ENCODE measurements at places on chromosomes 6 and 20.

GRCh38 chr6:30157581-30157980 is 3.4 kb downstream of the TRIM10 start:
- DNase-seq: no peak

DNA sequence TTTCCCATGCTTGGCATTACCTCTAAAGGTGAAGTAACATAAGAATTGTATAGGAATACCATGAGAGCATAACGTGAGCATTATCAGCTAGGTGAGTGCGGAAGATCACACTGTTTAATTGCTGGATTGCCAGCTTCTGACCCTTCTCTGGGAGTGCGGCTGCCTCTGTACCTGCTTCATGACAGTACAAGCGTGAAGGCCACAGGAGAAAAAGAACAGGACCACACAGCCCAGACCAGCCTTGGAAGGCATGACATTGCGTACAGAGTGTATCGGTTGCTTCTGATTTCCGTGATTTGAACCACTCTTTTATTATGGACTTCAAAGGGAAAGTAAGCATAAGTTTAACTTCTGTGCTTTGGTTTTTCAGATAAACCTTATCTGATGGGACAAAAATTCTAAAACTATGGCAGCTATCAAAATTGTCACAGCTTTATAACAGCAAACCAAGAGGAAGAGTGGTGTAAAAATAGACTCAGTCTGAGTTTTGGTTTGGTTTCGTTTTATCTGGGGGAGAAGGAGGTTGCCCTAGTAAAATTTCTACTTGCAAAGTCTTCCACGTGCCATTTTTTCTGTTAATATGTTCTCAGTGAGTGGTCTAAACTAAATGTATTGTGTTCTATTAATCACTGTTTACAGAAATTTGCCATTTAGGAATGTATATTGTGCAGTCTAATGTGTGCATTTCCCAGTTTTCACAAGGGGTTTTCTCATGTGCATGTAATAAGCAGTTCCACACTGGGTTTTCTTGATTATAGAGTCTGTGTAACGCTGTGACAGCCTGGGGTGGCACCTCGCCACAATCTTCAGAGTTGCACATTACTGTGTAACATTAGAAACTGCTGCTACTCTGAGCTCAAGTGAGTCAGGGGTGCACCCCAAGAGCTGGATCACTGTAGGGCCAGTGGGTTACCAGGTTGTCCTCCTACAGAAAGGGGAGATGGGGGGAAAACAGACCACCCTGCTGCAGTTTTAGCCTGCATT is 97.3 kb downstream of the RPP40 start:
- DNase-seq: no peak

DNA sequence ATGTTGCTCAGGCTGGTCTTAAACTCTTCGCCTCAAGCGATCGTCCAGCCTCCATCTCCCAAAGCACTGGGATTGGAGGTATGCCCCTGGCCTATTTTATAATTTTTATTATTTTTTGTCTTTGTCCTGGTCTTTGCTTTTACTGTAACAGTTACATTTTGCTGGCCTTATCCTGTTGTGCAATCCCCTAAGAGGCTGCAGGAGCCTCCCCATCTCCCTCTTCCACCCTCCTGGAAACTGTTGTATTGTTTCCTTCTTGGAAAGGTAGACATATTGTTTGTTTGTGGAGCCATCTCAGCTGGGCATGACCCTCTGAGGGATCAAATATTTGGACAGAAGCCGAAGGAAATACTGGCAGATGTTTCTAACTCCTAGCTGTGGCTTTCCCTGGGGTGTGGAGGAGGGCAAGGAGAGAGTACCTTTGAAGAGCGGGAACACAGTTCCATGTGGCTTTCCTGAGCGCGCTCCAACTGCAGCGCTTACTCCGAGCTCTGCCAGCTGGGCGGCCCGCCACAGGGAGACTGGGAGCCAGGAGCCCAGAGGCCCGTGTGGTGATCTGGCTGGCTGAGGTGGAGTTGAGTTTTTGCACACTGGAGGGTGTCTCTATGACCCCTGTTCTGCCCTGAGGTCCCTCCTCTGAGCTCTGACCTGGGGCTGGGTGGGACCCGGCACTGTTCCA is 4.9 kb downstream of the MAPK13 start:
- DNase-seq: no peak

- no peak for DNase-seq
Observed at GRCh38 chr20:61803915-61804751, 261.5 kb downstream of the TAF4 start.

GRCh38 chr6:9370480-9370879 is 935.1 kb upstream of the SLC35B3 start:
- DNase-seq: no peak

DNA sequence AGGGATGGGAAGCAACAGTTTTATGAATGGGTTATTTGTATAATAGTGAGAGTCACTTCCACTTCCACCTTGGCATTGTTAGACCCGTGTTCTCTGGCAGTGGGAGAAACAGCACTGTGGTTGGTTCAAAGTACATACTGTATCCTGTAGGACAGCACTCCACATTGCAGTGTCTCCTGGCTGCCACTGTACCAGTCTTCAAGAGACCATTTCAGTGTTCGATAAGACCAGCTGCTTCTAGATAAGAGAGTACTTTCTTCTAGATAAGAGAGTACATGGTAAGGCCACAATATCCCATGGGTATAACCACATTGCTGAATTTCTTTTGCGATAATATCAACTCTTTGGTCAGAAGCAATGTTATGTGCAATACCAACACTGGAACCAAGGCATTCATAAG is 28.8 kb downstream of the FITM2 start:
- DNase-seq: no peak
